ENCODE measurements at places on chromosomes 13 and 19. TPM values are rescaled to one million over a fixed set of nuclear protein-coding genes. Genes with fewer than 3 reads are reported as not detected.

The ELSPBP1 gene
- not detected for total RNA-seq

The IGFL3 gene
- total RNA-seq: not detected

The ZNF492 gene
- 1.0 TPM for total RNA-seq

The MAP2K2 gene
- 158 TPM for total RNA-seq

The NLRP9 gene
- not detected for total RNA-seq

The CLDND2 gene
- 0.89 TPM for total RNA-seq

The ZNF763 gene
- 0.17 TPM for total RNA-seq

The ATP7B gene
- total RNA-seq: 1.8 TPM

The ANKRD24 gene
- 2.0 TPM for total RNA-seq

The COMP gene
- total RNA-seq: not detected

The DCLK1 gene
- 1.3 TPM for total RNA-seq

The CEACAM8 gene
- total RNA-seq: not detected

The PBX4 gene
- 3.2 TPM for total RNA-seq

The ZNF468 gene
- 8.9 TPM for total RNA-seq

The GAMT gene
- 37.5 TPM for total RNA-seq

The TMEM86B gene
- 0.84 TPM for total RNA-seq

The PTH2 gene
- total RNA-seq: not detected

The KATNAL1 gene
- total RNA-seq: 10.3 TPM

The ATP8A2 gene
- total RNA-seq: 0.50 TPM

The MTUS2 gene
- total RNA-seq: not detected
